ENCODE measurements at places on chromosomes 6 and 20.

DNA sequence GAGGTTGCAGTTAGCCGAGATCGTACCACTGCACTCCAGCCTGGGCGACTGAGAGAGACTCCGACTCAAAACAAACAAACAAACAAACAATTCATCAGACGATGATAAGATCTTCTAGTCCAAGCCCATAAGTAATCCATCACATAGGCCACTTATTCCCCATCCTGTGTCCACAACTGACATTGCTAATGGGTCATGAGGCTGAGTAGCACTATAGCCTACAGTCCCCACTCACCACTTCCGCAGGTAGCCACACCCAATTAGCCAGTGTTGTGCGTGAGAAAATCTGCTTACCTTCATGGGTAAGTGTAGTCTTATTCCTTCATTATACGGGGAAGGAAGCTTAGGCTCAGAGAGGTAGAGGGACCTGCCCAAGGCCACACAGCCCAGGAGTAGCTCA is 13.1 kb downstream of the JPH2 start:
- no peak for DNase-seq

DNA sequence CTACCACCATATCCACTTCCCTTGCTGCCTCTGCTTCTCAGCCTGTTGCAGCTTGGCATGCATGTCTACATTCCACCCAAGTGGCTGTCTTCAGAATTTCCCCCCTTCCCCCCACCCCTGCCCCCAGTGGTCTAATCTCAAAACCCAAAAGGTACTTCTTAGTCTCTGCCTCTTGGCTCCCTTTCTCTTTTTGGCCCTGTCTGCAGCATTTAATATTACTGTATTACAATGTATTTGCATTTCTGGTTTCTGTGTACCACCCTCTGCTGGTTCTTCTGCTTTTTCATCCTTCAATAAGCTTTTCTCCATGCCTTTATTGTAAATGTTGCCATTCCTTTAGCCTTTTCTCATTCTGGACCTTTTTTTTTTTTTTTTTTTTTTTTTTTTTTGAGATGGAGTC is 43.0 kb downstream of the RPRD1B start:
- DNase-seq: no peak

GRCh38 chr6:114125576-114125975 is 154.6 kb upstream of the HDAC2 start:
- no peak for DNase-seq

- DNase-seq: no peak
Measured at GRCh38 chr6:125082908-125083683, 70.5 kb upstream of the TPD52L1 start.

DNA sequence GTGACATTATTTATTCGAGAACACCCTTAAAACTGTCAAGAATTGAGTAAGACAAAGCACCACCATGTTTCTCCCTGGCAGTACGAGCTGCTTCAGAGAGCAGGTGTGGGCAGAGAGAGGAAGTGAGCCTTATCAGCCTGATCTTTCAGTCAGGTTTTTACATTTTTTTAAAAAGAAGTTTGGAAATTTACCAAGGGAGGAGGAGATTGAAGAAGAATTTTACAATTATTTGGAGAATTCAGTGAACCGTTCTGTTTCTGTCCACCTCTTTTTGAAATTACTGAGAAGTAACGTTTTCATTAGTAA is 75.5 kb downstream of the ZDHHC14 start:
- no peak for DNase-seq

DNA sequence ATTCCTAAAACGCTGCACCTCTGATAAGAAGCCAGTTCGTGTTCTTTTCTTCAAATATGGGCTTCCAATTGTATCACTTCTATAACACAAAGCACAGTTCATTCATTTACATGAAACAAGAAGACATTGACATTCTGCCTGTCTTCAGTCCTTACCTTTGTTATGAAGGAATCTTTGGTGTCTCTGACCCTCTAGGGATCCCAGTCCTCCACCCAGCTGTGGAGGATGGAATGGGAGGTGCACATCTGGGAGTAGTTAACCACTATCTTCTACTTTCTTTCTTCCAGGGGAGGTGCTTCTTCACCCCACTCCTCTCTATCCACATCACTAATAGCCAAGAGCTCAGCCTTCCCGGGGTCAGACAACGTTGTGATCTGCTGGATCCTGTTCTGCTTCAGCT is 233.4 kb downstream of the CDC5L start:
- DNase-seq: no peak

DNA sequence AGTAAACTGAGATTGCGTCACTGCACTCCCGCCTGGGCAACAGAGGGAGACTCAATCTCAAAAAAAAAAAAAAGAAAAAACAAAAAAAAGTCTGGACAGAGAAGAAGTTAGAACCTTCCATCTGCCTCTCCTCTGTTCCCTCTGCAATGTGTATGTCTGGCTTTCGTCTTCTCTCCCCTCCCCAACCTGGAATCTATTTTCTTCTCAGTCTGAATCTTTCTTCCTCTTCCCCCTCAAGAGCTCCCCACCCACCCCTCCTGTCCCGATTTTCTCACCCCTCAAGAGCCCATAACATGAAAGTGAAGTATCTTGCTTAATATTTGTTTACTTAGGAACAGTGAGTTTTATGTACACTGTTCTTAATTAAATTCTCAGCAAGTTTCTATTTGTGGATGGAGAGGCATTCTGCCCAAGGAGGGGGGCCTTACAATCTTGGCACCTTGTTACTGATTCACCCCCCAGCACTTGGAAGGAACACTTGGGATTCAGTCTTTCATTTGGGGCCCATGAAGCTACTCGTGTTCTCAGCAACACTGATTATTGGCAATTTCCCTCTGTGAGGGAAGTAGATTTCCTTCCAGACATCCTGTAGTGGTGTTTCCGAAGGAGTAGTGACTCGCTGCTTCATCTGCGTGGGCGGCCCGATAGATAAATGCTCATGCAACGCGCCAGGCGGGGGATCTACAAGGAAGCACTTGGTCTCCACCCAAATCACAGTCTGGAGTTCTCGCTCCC is 69.3 kb upstream of the SRSF6 start:
- DNase-seq: no peak

DNA sequence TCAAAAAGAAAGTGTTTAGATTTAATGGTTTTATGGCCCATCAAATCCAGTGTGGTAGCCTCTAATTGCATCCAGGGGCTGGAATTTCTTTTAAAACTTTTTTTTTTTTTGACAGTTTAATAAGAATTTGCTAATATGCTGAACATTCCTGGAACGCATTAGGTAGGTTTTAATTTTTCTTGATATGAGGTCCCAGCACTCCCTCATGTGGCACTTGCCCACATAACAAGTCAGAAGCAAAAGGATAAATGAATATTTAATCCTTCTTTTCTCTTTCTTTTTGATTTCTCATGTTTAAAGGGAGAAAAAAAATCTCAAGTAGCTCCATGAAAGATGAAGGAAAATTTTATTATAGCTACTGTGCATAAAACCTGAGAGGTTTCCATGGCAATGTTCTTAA is 13.5 kb downstream of the HAO1 start:
- no peak for DNase-seq

GRCh38 chr6:105280033-105280432 is 100.2 kb upstream of the POPDC3 start:
- DNase-seq: no peak

DNA sequence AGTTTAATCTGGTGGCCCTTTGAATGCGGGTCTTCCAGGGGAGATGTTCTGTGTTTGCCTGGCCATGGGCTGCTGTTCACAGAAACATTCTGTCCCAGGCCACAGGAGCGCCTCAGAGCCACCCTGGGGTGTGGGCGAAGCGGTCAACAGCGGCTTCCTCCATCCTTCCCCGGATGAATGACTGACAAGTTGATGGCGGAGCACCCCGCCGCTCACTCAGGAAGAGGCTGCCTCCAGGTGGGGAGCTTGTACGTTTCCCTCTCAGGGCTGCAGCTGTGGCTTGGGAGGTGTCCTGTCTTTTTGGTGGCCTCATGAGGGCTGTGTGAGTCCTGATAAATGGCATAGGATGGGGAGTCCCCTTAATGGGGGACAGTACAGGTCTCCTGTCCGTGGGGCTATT is 178.4 kb downstream of the NRN1 start:
- DNase-seq: no peak

DNA sequence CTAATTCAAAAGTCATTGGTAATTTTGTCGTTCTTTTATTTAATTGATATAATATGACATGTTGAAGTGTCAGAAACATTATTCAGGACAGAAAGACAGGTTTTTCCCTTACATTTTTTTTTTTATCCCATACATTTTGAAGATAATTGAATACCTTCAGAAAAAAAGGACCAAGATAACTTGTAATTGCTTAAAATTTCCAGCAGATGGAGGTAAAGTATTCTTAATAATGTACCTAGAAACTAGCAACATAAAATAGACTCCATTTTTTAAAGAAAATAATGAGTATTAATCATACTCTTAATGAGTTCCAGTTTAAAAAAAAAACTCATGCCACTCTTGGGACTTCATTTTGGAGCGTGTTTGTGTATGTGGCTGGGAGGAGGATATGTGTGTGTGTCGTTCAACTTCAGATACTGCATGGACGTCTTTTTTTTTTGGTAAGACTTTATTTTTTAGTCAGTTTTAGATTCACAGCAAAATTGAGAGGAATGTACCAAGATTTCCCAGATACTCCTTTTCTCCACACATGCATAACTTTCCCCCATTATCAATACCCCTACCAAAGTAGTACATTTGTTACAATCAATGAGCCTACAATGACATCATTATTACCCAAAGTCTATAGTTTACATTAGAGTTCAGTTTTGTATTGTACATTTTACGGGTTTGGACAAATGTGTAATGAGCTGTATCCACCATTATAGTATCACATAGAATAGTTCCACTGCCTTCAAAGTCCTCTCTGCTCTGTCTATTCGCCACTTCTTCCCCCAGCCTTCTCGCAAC is 79.4 kb downstream of the ROS1 start:
- no peak for DNase-seq

DNA sequence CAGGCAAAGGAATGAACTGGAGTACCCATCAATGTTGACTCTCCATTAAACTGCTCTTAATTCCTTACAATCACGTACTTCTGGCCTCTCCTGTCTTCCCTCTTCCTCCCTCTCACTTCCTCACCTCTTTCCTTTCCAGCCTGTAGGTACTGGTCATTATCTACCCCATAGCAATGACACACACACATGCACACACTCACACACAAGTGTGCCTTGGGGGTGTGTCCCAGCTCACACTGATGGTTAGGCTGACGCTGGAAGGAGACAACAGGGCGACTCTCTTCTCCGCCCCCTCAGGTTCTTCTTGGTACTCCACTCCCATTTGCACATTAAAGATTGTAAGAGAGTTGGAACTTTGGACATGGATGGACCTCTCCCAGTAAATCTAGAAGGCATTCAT is 14.0 kb upstream of the SERPINB9 start:
- DNase-seq: no peak

DNA sequence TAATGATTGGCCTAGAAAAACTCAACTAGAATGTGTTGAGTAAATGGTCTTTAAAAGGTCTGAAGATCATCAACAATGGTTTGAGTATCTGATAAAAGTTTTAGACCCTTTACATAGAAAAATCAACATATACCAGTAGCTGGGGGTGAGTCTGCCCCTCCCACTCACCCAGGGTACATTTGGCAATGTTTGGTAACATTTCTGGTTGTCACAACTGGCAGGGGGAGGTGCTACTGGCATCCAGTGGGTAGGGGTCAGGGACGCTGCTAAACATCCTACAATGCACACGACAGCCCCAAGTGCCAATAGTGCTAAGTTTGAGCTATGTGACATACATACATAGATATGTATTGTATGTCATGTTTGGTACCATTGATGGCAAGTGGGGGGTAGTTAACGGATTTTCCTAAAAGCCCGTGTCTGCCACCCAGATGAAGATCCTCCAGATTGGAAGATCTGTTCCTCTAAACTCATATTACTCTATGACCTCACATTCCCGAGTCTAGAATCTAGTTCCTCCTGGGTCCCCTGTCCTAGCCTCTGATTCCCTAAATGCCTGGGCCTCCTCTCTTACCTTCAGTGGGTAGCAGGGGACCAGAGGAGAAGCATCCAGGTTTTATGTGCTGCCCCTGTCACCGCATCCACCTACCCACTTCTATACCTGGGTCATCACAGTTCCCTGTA is 2.5 kb upstream of the MMP9 start:
- DNase-seq: no peak

DNA sequence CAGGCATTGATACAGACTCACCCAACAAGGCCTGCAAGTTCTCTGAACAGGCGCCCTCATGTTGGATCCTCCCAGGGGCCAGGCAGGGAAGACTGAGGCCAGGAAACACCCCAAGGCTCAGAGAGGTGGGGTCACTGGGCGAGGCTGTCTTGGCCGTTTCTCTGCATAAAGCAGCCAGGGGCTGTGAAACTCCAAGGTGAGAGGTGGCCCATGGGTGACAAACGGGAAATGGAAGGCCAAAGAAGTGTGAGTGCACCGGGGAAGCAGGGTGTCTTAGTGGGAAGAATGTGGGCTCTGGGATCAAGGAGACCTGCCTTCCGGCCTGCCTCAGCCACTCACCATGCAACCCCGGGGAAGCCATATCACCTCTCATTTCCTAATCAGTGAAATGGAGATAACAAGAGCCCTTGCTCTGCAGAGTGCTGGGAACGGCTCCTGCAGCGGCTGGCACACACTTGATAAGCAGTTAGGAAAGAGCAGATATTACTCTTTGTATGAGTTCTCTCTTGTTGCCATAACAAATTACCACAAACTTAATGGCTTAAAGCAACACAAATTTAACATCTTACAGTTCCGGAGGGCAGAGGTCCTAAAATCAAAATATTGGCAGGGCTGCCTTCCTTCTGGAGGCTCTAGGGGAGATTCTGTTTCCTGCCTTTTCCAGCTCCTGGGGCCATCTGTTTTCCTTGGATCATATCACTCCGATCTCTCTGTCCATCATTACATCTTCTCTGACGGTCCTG is 168.6 kb downstream of the NFATC2 start:
- DNase-seq: no peak

DNA sequence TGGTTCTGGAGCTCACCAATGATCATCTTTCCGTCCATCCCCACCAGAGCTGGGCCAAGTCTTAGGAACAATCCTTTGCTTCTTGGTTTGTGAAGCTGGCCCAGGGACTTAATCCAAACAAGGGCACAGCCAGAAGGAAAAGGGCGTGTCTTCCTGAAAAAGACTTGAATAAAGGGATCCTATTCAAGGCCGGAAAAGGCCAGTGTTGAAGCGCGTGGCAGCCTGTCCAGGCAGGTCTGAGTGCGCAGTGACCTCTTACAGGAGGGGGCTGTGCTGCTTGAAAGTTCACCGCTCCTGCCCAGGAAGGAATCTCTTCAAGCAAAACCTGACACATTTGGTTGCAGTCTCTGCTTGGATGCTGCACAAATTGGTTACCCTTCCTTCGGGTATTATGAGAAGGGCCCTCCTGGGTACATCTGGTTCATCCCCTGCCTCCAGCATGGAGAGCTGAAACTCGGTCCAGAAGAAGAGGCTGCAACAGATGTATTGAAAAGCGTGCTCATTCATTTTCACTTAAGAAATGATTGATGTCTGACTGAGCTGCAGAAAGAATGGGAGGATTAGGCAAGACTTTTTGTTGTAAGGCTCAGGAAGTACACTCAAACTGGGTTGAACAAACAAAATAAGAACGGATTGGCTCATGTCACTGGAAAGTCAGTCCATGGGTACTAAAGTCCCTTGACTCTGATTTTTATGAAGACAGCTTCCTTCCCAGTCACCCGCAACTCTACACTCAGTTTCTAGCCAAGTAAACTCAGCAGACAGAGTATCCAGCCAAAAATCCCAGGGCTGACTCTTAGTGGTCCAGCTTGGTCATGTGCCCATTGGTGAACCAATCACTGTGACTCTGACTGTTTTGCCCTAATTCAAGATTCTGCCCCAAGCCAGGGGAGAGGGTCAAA is 136.3 kb downstream of the TFAP2C start:
- DNase-seq: no peak

Data from stimulated activated CD8-positive, alpha-beta memory T cell treated with anti-CD3 and anti-CD28 coated beads, Interleukin-4, amount 100 ng/mL, for 24 hours (primary cell).